ENCODE measurements at places on chromosomes 3 and 15. TPM values are rescaled to one million over a fixed set of nuclear protein-coding genes. Genes with fewer than 3 reads are reported as not detected.

CASR gene
- 1.7 TPM for polyA plus RNA-seq

DNA sequence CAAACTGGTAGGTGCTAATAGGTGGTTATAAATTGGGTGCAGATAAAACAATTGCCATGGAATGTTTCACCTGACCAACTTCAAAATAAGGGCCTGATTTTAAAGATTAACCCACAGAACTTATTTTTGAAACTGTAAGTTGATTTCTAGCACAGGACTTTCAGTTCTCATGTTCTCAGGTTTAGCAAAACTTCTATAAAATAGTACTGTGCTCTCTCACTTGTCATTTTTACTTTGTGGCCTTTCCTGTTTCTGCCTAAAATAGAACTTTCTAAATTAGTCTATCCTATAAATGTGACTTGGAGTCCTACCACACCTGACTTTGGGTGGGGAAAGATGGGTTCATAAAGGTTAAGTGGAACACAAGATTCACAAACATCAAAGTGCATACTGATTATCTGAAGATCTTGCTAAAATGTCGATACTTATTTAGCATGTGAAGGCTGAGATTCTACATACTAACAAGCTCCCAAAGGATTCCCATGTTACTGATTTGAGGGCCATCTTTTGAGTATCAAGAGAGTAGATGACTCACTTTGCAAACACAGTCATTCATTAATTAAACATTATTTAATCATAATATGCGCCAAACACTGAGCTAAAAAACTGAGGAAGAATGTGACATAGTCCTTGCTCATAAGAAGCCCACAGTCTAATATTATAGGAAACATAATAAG is 38.6 kb downstream of the BTLA start:
- DNase-seq: no peak

- peak; percentile 80 for DNase-seq
These were observed 5.1 kb upstream of the SLC25A38 start for GRCh38 chr3:39378088-39378487.

RLBP1 gene
- 0.60 TPM for polyA plus RNA-seq

IMPDH2 gene
- 260 TPM for polyA plus RNA-seq

- no peak for DNase-seq
These were observed 58.9 kb upstream of the GOLGA8J start for GRCh38 chr15:30023798-30024295.
